SJSA1 (cell line): ENCODE measurements at places on chromosomes 7 and 10. TPM values are rescaled to one million over a fixed set of nuclear protein-coding genes. Genes with fewer than 3 reads are reported as not detected.

The SPAM1 gene
- not detected in 2 replicates for total RNA-seq

GRCh38 chr7:12357508-12357907 lies 46.2 kb downstream of the VWDE start:
- no peak for DNase-seq

DNA sequence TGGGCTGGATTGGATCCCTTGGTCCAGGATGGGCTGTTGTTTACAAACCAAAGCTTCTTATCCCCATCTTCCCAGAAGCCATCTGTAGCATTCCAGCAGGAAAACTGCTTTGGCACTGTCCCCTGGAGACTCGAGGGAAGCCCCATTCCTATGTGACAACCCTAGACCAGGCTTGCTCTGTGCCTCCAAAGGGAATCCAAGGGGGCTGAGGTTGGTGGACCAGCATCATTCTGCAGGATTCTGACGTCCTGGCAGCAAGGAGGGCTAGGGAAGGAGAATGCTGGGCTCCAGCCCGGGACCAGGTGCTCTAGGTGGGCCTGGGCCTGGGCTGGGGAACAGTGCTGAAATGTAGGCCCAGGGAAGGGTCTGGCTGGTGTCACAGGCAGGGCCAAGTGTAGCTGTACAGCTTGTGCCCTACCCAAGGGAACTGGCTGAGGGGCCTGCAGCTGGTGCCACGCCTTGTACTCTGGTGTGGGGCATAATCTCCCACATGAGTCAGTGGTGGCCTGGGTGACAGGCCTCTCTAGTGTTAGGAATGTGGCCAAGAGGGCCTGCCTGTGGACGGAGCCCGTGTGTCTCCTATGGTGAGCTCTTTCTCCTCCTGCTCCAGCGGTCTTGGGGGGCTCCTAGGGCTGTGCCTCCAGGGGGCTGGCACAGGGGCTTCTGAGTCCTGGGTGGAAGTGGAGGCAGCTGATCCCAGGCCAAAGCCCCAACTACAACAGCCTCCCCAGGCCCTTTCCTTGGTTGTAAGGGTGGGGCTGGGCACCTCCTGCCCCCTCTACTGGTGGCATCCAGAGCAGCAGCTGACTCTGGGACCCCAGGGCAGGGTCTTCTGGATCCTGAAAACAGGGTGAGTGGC lies 25.2 kb downstream of the TRIM8 start:
- DNase-seq: peak; percentile 71

GRCh38 chr7:35677582-35678356 lies 17.2 kb downstream of the HERPUD2 start:
- no peak for DNase-seq

GRCh38 chr7:157773361-157773760 lies 436.6 kb downstream of the DNAJB6 start:
- DNase-seq: no peak

DNA sequence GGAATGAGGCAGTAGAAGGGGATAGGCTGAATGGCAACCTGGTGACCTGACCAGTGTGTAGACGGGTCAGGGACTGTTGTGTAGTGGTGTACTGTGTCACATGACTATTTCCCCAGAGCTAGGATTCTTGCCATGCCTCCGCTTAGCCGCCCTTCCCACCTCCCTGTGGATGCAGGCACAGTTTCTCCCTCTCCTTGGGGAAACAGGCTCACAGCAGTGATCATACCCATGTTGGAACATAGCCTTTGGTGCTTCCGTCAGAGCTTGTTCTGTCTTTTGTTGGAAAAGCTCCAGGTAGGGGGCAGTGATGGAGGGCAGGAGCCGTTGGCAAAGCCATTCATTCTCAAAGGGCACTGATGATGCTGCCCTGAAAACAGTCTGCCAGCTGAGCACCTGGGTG lies 44.3 kb downstream of the OGDH start:
- DNase-seq: no peak

GRCh38 chr7:118306771-118307170 lies 82.3 kb downstream of the ANKRD7 start:
- DNase-seq: no peak

DNA sequence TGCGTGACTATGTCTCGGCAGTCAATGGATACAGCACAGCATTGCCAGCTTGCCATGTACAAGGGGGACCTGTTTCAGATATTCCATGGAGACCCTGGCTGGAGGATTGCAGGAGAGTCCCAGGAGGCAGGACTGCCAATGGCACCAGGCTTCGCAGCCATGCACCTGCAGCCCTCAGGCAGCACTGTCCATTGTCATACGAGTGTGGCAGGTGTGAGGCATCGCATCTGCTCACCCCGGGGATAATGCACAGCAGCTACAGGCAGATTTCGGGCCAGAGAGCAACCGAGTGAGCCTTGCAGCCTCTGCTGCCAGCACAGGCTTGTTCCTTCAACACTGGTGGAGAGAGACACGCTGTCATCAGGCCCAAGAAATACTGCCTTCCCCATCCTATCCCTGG lies 415.1 kb downstream of the PAXIP1 start:
- no peak for DNase-seq

GRCh38 chr10:59434463-59435321 lies 72.3 kb upstream of the FAM13C start:
- no peak for DNase-seq

DNA sequence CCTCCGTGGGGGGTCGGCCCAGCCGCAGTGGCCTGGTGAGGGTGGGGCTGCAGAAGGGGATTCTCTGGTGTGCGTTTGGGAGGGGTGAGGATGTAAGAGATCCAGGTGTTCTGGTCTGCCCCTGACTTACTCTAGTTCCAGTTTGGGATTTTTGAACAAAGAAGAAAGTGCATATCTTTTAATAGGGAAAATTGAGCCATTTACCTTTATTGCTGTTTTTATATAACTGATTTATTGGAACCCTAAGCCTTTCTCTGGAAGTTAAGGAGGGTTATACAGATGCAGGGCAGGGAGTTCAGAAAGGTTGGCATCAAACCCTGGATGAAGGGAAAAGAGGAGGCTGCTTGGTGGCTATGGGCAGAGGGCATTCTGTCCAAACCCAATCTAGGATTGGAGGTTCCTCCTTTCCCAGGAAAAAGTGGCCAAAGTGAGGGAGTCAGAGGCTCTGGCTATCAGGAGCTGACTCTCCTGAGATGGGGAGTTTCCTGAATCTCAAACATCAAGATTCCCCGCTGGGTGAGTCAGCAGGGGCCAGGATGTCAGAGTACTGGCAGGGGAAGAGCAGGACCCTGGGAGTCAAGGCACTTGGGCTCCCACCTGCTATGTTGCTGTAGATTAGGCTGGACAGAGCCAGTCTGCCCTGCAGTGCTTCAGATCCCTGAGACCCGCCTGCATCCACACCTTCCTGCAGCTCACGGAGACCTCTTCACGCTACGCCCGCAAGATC lies 67.5 kb downstream of the CLIP2 start:
- DNase-seq: no peak

The PSD gene
- total RNA-seq: 0.08 TPM in 1 of 2 replicates, not detected in the other

DNA sequence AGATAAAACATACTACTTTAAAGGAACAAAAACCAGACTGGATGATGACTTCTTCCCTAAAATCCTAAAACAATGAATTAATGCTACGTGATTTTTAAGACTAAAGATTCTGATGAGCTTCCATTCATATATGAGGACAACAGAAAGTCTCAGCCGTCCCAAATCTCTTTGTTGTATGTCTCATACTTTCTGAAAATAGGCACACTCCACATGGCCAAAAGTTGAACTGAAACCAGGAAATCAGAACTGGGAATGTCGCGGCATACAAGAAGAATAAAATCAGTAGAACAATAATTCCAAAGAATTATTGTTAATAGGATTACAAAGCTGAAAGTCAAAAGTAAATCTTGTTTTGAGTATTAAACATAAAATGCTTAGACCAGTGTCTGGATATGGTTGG lies 195.4 kb upstream of the GHITM start:
- no peak for DNase-seq

The STEAP1B gene
- total RNA-seq: 1.6 and 1.7 TPM in 2 replicates

The ADK gene
- 39.5 and 63.0 TPM in 2 replicates for total RNA-seq

GRCh38 chr7:75638594-75639070 lies 100.1 kb downstream of the HIP1 start:
- peak; percentile 55 for DNase-seq
